Right atrium auricular region (tissue), 2 donors: ENCODE measurements at places on chromosomes 2 and 18. TPM values are rescaled to one million over a fixed set of nuclear protein-coding genes. Genes with fewer than 3 reads are reported as not detected.

Gene TSHZ1
- total RNA-seq: 19.4 TPM

Gene DNAJC10
- 29.4 TPM for total RNA-seq

Gene SP140
- total RNA-seq: 0.55 TPM

Gene PLGLB1
- 0.85 TPM for total RNA-seq

Gene CRYGC
- total RNA-seq: not detected
